ENCODE measurements at places on chromosomes 1 and 21.

- DNase-seq, result no peak
Observed at GRCh38 chr1:33080373-33080772, 580 bp upstream of the AZIN2 start.

GRCh38 chr1:105724286-105724685, 1332.2 kb upstream of the PRMT6 start:
- no peak for DNase-seq

- no peak for DNase-seq
Observed at GRCh38 chr1:32455958-32456357, 8.9 kb upstream of the ZBTB8B start.

DNA sequence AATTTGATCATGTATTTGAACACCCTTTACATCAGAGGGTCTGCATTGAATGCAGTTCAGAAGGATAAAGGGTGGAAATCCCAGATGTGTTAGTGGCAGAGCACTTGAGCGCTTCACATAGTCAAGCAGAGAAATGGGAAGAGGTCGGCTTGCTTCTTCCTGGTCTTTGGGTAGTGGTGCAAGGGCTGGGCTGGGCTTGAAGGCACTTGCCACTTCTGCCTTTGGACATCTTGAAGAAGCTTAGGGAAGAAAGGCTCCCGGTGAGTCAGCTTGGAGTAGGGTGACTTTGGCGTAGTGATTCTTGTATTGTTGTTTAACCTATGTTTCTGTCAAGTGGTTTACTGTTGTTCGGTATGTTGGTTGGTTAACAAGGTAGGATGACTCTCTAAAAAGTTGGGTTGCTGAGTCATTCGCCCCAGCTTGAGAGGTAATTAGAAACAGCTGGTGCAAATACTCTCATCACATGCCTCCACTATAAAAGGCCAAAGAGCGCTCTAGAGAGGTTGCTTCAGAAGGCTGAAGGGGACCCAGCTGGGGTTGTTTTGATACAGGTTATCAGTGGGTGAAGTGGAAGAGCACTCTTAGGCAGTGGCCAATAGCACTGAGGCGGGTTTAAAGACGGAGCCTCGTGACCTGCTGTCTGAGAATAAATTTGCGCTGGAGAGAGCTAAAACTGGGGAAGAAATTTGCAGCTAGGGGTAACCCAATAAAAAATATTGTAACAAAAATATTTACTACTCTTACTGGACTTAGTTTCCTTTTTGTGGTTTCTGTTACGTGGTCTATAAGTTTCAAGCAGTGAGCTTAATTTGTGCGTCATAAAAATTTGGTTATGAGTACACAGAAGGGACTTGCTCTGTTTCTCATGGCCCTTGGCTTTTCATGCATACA, 1.4 kb downstream of the BACH1 start:
- peak; percentile 30 for DNase-seq

DNA sequence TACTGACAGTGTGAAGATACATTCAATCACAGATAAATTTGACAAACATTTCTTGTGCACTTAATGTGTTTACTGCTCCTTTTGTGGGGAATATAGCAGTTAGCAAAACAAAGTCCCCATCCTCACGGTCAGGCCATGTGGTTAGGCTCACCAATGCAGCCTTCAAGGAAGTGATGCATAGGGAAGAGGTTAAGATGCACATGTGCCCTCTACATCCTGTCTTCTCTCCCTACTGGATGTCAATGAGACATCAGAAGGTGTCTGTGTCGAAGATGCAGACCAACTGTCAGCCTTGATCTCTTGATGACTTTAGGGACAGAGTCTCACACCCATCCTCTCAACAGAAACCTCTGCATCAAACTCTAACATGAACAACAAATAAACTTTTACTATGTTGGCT, 78.7 kb downstream of the FH start:
- DNase-seq, result no peak

- DNase-seq, result no peak
Observed at GRCh38 chr1:245786948-245787347, 632.2 kb downstream of the KIF26B start.

DNA sequence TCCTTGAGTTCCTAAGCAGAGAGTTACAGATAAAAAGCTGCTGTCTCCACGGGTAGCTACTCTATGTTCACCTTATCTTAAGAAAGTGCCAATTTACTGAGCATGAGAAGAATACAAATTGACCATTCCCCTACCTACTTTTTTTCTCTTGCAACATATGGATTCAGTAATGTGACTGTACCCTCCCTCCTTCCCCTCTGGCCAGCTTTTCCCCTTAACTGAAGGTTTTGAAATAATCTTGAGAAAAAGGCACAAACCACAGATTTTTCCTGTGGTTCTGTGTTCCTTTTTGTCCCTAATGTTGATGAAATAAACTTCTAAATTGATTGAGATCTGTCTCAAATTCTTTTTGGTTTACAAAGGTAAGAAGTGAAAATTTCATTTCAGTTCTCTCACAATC, 2.6 kb upstream of the CD2 start:
- no peak for DNase-seq

- no peak for DNase-seq
Observed at GRCh38 chr1:156805766-156806511, 10.7 kb downstream of the SH2D2A start.

GRCh38 chr1:206518743-206519142, 11.4 kb downstream of the RASSF5 start:
- no peak for DNase-seq

GRCh38 chr1:115412733-115413132, 74.7 kb upstream of the NGF start:
- DNase-seq, result no peak

DNA sequence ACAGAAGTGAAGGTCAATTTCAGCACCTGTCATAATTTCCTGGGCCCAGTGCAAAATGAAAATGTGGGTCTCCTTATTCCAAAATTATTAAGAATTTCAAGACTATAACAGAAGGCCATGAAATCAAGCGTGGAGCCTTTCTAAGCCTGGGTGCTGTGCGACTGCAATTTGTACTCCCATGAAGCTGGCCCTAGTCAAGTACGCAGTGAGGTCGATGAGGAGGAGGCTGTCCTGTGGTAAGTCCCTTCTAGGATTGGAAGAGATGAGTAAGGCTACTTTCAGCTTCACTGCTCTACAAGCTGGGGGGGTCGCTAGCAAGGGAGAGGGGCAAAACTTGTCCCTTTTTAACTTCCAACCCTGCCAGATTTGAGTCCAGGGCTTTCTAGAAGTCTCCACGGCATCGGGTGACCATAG, 410 bp upstream of the NUDC start:
- no peak for DNase-seq

- DNase-seq, result no peak
Observed at GRCh38 chr1:199046618-199047017, 407.8 kb downstream of the PTPRC start.

DNA sequence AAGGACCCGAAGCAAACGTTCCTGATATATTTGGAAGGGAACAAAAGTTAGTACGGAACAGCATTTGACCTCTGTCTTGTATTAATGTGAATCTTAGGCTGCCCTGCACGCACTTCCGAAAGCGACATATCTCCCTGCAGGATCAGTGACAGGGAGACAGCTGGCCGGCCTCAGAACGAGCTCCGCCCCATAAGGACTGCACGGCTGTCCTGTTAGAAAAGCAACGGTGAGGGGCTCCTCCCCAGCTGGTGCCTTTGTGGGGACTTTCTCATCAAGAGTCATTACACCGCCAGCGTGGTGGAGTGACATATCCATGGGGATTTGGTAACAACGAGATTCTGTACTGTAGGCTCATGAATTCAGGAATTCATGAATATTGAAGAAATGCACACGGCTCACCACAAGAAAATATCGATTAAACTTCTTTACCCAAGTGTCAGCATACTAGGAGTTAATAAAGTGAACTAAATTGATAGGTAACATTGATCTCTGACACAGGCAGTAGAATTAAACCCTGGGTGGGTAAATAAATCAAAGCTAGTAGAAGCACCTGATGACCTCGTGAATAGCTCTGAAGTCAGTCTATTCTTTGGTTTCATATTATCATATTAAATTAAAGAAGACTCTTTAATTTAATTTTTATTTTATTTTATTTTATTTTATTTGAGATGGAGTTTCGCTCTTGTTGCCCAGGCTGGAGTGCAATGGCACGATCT, 8.1 kb upstream of the GREM2 start:
- DNase-seq, result no peak
